Natural killer cell treated with Interleukin-12 subunit alpha and Interleukin-12 subunit beta and Interleukin-15 and Interleukin-18, amount 100 ng/mL, for 72 hours (primary cell): ENCODE measurements at places on chromosomes 2 and 18.

GRCh38 chr2:64581018-64581417 is 56.9 kb downstream of the AFTPH start:
- H3K27me3 ChIP-seq: no peaks in the 10 kb centered on the region
- no peak for DNase-seq
- H3K4me1 ChIP-seq: peaks cover 5% of the 10 kb centered on the region
- H3K4me3 ChIP-seq: no peak overlapping the region

- no peak overlapping the region for H3K4me3 ChIP-seq
- H3K36me3 ChIP-seq: no peaks in the 10 kb centered on the region
- no peak for DNase-seq
- H3K27me3 ChIP-seq: peaks cover 11% of the 10 kb centered on the region
Measured at GRCh38 chr2:181810823-181811695, 80.5 kb upstream of the ITPRID2 start.

GRCh38 chr2:182020286-182021070 is 34.8 kb downstream of the PPP1R1C start:
- no peaks in the 10 kb centered on the region for H3K36me3 ChIP-seq
- H3K27ac ChIP-seq: no peak overlapping the region
- H3K4me3 ChIP-seq: no peak overlapping the region
- no peaks in the 10 kb centered on the region for H3K27me3 ChIP-seq

GRCh38 chr2:219727771-219728429 is 100.5 kb downstream of the SLC4A3 start:
- DNase-seq: no peak
- no peak overlapping the region for H3K27ac ChIP-seq
- H3K27me3 ChIP-seq: peaks cover 18% of the 10 kb centered on the region
- no peaks in the 10 kb centered on the region for H3K36me3 ChIP-seq

DNA sequence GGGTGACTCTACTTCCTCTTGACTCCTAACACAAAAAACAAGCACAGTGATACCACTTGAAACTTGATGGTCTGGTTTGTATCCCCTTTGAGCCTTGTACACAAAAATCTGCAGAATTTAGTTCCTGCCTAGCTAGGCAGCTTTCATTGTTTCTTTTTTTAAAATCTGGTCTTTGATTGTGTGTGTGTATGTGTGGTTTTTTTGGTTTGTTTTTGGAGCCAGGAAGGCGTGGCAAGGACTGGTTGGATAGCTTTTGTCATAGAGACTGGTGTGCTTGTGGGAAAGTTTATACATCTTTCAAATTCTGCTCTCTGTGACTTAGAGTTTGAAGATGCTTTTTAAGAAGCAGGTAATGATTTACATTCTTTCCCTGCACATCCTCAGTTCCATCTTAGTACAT is 127.4 kb downstream of the TANC1 start:
- H3K4me3 ChIP-seq: no peak overlapping the region
- no peak overlapping the region for H3K27ac ChIP-seq
- H3K27me3 ChIP-seq: no peaks in the 10 kb centered on the region
- peaks cover 9% of the 10 kb centered on the region for H3K4me1 ChIP-seq

GRCh38 chr2:111697560-111697959 is 186.4 kb downstream of the ANAPC1 start:
- DNase-seq: no peak
- H3K4me3 ChIP-seq: no peak overlapping the region
- no peaks in the 10 kb centered on the region for H3K36me3 ChIP-seq
- H3K27ac ChIP-seq: no peak overlapping the region
- H3K27me3 ChIP-seq: peaks cover 18% of the 10 kb centered on the region
